ENCODE measurements at places on chromosomes 6 and 20.
A peak's percentile ranks its signal among the peaks of the same experiment; 100 is the strongest.

DNA sequence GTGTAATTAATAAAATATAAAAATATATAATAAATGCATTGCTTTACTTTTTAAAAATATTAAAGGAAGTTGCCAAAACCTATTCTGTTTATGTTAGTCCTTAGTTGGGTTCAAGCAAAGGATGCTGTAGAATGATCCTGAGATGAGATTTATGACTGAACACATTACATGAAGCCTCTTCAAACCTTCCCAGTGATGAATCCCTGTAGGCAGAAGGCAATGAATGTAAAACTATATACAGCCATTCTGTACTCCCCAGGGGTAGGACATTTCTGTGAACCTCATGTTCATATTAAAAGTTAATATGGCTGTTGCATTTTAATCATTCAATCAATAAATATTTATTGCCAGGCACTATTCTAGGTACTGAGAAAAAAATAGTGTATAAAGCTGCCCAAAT lies 166.0 kb downstream of the RFPL4B start:
- no peak for DNase-seq

DNA sequence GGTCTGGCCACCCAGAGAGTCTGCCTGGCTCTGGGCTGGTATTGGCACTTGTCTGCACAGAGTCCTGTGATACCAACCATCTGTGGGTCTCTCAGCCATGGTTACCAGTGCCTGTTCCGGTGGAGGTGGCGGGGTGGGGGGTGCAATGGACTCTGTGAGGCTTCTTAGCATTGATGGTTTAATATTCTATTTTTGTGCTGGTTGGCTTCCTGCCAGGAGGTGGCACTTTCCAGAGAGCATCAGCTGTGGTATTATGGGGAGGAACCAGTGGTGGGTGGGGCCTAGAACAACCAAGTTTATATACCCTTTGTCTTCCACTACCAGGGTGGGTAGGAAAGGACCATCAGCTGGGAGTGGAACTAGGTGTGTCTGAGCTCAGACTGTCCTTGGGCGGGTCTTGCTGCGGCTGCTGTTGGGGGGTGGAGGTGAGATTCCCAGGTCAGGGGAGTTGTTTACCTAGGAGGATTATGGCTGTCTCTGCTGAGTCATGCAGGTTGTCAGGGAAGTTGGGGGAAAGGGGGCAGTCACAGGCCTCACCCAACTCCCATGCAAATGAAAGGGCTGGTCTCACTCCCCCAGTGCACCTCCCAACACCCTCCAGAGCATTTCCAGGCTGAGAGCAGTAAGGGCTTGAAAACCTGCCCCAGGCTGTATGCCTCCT lies 117.5 kb downstream of the FLRT3 start:
- no peak for DNase-seq

DNA sequence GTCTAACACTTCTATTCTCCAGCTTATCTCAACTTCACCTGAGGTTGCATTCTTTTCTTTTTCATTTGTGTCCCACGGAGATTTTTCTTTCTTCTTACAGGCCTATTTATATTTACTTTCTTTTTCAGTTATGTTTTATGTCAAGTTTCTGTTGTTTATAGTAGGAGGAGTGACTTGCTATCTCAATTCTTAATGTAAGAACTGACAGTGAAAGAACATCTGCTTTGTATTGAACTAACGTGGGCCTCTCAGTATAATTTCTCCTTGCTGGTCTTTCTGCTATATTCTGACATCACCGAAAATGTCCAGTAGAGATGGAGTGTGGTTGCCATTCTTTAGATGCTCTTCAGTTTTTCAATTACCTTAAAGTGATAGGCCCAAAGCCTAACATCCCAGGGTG lies 521.7 kb downstream of the EPM2A start:
- DNase-seq = no peak

- no peak for DNase-seq
Observed at GRCh38 chr6:141265756-141266623, 866.7 kb upstream of the GJE1 start.

- DNase-seq = no peak
Observed at GRCh38 chr6:161584621-161585340, 310.9 kb upstream of the AGPAT4 start.

- DNase-seq = no peak
Observed at GRCh38 chr6:126069449-126069848, 83.1 kb downstream of the TRMT11 start.

- DNase-seq = no peak
Observed at GRCh38 chr6:135212935-135213334, 31.8 kb downstream of the MYB start.

DNA sequence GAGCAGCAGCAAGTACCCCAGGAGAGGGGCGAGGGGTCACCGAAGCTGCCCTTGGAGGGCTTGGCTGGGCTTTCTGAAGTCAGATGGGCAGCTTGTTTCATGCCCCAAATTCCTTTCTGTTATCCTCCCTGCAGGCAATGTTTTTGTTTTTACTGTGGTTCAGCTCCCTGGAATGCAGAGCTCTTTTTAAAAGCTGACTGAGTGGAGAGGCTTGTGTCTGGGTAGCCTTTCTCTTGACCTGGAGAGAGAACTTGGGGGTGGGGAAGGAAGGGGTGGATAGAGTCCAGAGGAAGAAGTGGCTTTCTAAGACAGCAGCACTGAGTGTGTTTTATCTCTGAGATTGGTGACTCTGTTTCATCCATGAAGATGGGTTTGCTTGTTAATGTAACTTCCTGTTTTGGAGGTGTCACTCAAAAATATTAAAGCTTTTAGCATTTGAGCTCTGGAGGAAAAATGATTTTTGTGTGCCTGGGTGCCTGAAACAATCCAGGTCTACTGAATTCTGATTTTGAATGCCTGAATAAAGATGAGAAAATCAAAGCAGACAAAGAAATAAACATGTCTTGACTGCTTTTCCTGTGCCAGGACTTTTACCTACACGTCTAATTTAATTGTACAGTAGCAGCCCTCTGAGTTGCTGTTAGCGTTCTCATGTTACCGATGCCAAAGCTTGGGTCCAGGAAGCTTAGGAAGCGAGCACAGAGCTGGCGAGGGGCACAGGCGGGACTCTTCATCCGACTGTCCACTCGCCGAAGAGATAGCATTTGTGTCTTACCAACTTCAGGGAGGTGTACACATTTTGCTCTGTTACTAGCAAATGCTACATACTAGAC lies 78.2 kb upstream of the EEF1E1 start:
- no peak for DNase-seq

- no peak for DNase-seq
Observed at GRCh38 chr6:122931916-122932315, 64.1 kb upstream of the CLVS2 start.

DNA sequence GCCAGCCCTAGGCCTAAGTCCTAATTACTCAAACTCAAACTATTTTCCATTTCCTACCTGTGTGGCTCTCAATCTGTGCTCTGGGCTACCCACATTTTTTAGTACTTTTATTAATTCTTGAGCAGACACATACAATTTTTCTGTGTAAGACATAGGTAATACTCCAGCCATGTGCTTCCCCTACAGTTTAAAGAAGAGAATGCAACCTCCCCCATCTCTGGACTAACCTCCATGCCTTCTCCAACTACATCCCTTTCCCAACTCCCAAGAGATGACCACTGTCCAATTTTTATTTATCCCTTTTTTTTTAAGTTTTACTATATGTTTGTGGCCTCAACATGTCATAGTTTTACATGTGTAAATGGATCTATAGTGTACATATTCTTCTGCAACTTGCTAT lies 5.8 kb downstream of the HMGN4 start:
- DNase-seq = no peak

- no peak for DNase-seq
Observed at GRCh38 chr20:11585752-11586352, 331.8 kb upstream of the BTBD3 start.

DNA sequence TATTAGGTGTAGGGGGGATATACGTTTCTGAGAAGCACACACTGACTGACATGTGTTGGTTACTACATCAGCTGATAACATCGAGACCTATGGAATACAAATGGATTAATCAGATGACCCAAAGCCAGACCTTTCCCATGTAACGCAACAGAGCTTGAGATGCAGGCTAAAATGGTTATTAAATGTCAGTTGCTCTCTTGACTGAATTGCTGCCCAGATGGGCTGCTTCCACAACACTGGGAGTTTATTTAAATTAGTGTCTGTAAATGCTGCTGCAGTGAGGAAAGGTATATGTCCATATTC lies 298.8 kb downstream of the PHACTR1 start:
- DNase-seq = no peak

- no peak for DNase-seq
Observed at GRCh38 chr6:72218125-72218524, 331.8 kb downstream of the RIMS1 start.

DNA sequence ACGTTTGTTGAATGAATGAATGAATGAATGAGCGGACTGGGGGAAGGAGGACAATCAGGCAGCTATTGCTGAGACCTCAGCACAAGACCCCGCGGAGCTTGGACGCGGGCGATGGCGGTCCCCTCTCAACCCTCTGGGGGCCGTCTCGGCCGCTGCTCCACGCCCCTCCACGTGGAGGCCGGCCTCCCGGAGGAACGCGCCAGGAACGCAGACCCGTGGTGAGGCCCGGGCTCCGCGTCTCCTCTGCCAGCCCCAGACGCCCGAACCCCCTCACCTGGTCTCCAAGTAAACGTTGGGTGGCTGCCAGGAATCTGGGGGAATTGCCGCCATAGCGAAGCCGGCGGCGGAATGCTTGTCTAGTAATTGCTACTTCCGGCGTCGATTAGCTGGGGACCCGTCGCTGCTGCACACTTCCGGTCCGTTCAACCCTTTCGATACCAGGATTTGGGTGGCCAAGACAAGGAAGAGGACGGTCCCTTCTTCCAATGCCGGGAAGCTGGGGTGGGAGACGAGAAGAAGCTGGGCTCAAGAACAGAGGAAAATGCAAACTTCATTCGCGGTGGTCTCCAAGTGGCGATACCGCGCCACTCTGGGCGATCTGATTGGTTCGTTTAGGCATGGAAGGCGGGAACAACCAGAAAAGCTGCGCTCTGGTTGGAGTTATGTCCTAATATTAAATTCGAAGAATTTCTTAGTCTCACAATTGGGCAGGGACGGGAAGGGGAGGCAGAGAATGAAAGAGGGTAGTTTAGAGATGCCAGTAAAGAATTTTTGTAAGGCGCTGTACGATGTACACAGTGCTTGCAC lies at the start of gene PPIL1:
PPIL1 (minus strand) TSS at position 361 of the 807 bp plus-strand sequence; CDS start at position 330, 31 bp downstream.
- DNase-seq = peak; percentile 57

- no peak for DNase-seq
Observed at GRCh38 chr6:15336900-15337560, 91.2 kb downstream of the JARID2 start.

DNA sequence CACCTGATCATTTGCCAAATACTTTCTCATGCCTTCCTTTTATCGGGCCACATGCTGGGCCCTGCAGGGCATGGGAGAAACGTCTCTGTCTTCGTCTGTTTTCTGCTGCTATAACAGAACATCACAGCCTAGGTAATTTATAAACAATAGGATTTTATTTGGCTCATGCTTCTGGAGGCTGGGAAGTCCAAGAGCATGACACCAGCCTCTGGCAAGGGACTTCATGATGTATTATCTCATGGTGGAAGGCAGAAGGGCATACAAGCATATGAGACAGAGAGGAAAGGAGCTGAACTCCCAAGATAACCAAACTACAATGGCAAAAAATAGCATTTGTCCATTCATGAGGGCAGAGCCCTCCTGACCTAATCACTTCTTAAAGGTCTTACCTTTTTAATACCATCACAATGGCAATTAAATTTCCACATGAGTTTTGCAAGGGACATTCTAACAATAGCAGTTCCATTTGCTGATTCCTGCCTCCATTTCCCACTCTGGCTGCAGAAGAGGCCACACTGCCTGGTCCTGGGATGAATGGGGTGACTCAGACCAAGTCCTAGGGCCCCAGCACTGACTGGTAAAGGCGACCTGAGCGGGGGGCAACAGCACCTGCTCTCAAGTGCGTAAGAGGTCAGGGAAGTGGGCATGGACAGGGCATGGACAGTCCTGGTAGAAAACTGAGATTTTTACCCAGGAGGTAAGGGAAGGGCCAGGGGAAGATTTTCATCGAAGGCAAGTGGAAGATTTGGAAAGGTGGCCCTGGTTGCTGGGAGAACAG lies 5.1 kb upstream of the ZBP1 start:
- no peak for DNase-seq

- no peak for DNase-seq
Observed at GRCh38 chr6:21826023-21826422, 232.5 kb downstream of the SOX4 start.

- DNase-seq = no peak
Observed at GRCh38 chr6:148985499-148985898, 238.7 kb downstream of the UST start.

GRCh38 chr6:22956029-22956681 lies 386.8 kb downstream of the HDGFL1 start:
- DNase-seq = no peak

GRCh38 chr6:162688751-162689345 lies 38.7 kb downstream of the PRKN start:
- no peak for DNase-seq

DNA sequence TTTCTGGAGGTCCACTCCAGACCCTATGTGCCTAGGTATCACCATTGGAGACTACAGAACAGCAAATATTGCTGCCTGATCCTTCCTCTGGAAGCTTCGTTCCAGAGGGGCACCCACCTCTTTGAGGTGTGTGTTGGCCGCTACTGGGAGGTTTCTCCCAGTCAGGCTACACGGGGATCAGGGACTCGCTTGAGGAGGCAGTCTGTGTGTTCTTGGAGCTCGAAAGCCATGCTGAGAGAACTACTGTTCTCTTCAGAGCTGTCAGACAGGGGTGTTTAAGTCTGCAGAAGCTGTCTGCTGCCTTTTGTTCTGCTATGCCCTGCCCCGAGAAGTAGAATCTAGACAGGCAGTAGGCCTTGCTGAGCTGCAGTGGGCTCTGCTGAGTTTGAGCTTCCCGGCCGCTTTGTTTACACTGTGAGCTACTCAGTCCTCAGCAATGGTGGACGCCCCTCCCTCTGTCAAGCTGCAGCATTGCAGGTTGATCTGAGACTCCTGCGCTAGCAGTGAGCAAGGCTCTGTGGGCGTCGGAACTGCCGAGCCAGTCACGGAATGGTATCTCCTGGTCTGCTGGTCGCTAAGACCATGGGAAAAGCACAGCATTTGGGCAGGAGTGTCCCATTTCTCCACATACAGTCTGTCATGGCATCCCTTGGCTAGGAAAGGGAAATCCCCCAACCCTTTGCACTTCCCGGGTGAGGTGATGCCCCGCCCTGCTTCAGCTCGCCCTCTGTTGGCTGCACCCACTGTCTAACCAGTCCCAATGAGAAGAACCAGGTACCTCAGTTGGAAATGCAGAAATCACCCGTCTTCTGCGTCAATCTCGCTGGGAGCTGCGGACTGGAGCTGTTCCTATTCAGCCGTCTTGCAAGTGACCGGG lies 32.5 kb upstream of the ASCC3 start:
- no peak for DNase-seq

DNA sequence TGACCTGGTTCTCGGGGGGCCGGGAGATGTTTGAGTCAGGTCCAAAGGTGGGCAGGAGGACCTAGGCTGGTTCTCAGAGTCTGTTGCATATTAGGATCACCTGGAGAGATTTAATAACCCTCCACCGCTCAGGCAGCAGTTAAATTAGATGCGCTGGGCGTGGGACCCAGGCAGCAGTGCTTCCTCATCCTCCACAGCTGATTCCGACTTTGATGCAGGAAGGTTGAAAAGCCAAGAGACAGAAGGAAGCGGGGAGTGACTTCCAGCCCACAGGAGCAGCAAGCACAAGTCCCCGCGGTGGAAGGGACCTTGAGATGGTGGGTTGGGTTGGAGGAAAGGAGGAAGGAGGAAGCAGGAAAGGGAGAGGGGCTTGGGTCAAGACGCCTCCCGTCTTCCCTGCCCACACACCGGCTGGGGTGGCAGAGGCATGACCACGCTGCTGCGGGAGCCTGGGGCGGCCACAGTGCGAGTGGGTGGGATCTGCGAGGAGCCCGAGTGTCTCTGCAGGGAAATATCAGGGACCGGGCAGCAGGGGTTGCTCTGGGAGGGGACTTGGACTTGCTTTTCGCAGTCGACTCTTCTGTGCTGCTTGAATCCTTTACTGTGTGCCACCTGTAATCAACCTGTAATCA lies 146.0 kb downstream of the PHACTR3 start:
- no peak for DNase-seq
